Kidney glomerular epithelial cell (primary cell): ENCODE measurements at places on chromosomes 3 and 15.

- peak; percentile 83 for DNase-seq
These were observed 89.5 kb upstream of the CHD2 start for GRCh38 chr15:92810418-92811138.

- no peak for DNase-seq
These were observed 76.3 kb upstream of the LIPC start for GRCh38 chr15:58355382-58355971.

DNA sequence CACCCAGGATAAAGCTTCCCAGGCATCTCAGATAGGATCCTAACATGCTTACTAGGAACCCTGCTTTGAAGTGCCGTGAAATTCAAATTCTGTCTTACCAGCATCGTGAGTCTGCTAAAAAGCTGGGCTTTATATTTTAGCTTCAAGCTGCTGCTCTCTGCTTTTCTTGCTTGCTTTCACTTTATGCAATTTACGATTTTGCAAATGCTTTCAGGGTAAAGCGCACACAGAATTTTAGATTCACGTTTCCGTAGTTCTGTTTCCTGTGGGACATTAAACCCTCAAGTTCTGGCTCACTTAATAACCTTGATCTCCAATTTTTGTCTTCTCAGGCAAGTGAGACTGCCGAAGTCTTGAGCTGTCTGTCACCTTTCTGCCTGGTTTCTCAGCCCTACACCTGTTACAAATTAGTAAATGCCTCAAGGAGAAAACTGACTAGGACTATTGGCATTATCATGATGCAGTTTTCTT lies 170.5 kb upstream of the TGFBR2 start:
- no peak for DNase-seq

- DNase-seq, result no peak
These were observed 73.8 kb upstream of the HRH1 start for GRCh38 chr3:11080492-11080891.

DNA sequence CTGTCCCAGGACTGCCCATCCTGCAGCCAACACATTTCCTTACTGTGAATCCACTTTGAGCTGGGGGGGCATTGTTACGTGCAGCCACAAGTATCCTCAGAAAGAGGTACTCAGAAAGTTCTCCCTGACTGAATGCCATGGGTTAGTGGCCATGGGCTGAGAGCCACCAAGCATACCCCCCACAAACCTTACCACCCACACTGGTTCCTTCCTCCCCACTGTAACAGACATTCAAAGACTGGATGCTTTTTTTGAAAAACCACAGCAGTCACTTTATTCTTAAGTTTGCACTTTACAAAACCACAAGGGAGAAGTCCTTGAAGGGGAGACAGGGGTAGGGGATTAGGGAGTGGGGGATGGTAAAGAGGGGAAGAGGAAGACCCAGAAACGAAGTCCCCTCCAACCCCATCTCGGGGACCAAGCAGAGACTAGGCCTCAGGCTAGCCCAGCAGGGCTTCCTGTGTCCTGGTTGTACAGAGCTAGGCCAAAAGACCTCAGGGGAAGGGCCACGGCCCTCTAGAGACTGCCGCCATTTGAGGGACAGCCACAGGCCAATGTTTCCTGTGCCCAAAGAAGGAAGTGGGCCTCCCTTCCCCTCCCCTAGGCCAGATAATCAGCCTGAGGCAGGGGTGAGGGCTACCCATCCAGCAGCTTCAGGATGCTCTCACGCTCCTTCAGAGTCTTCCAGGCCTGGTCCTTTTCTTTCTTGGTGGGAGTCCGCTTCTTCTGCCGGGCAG lies 10.1 kb upstream of the CAMK1 start:
- DNase-seq, result no peak

DNA sequence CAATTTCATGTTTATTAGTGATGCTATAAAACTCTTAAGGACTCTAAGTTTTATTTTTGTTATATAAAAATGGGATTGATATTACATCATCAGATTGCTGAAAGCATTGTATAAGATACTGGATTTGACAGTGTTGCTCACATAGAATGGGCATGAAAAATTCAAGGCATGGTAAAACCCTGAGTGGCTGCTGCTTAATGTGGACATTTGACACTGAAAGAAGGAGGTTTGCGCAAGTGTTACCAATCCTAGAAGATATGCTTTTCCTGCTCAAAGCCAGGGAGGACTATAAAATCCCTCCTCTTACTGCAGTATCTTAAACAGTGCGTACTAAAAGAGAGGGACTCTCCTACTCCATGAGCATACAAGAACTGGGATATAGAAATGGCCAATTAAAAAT lies 65.8 kb upstream of the PTX3 start:
- no peak for DNase-seq

DNA sequence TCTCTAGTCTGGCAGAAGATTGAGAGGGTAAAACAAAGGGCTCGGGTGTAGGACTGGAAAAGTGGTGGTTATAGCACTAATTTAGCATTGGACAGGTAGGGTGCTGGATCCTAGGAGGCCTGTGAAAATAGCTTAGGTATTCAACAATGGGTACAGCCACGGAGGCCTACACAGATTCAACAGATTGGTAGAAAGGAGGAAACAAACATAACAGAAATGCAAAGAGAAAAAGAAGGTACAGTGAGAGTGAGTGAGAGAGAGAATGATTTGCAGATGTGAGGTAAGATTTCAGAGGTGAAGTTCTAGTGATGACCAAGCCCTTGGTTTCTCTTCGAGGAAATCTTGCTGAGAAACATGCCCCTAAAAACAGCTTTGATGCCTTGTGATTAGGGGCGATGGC lies 37.9 kb downstream of the ADIPOQ start:
- no peak for DNase-seq

DNA sequence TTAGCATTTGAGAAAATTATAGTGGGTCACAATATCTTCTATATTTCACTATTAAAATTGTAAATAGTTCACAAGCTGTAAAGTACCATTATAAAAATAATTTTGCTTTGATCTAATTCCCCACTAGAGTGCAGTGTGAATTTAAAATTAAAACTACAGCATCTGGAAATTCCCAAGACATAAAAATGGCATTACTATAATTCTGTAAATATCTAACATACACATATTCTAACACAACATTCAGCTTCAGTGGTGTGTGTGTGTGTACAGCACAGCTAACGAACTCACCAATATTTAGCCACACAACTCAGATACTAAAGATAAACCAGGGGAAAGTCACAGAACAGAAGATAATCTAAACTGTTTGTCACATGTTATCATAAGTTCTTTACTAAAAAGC lies 424.9 kb upstream of the ZNF385D start:
- DNase-seq, result no peak

DNA sequence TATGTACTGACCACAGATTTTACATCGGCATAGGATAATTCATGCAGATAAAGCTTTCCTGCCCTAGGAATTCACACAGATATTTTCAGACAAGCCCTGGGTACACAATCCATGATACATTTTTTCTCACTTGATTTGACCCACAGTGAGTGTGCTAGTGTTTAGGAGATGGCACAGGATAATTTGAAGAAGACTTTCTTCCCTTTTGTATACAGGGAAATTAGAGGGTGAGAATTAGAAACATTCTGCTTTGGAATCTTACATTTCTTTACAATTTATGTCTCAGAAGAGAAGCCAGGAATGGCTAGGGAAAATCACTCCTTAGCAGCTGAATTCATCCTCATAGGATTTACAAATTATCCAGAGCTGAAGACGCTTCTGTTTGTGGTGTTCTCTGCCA lies at the start of gene OR5K4:
OR5K4 (plus strand) TSS at position 301 of the 400 bp plus-strand sequence; CDS start at position 301, 0 bp downstream.
- DNase-seq, result no peak

DNA sequence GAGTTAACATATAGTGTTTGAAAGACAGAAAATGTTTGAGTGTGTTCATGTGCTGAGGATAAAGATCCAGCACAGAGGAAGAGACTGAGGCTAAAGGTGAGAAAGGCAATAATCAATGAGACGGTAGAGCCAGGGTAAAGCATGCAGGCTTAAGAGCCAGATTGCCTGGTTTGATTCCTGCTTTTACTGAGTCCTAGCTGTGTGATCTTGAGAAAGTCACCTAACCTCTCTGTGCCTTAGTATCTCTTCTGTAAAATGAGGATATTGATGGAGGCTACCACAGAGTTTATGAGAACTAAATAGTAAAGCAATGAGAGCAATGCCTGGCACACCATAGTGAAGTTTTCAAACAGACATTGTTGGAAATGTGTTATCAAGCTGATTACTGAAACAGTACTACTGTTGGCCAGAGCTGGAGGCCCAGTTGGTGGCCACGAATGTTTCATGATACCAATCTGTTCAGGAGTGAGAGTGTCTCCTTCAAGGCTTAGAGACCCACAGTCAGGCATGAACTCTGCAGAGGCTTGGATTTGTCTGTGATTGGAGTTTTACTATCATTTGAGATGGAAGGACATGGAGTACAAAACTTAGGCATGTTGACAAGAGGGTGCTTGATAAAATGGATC lies 26.8 kb downstream of the IL16 start:
- DNase-seq, result no peak
